ENCODE measurements at places on chromosomes 6 and 20. TPM values are rescaled to one million over a fixed set of nuclear protein-coding genes. Genes with fewer than 3 reads are reported as not detected.

GRCh38 chr20:51586005-51586440 lies 43.5 kb upstream of the NFATC2 start:
- H3K4me3 ChIP-seq, result no peak overlapping the region
- H3K36me3 ChIP-seq, result no peaks in the 10 kb centered on the region
- no peak for DNase-seq
- no peaks in the 10 kb centered on the region for H3K4me1 ChIP-seq

- H3K27ac ChIP-seq, result no peak overlapping the region
- H3K36me3 ChIP-seq, result no peaks in the 10 kb centered on the region
- peaks cover 12% of the 10 kb centered on the region for H3K4me1 ChIP-seq
- no peak for DNase-seq
Observed at GRCh38 chr6:34231566-34232336, 4.9 kb upstream of the HMGA1 start.

GRCh38 chr6:80214436-80215022 lies 108.1 kb downstream of the BCKDHB start:
- DNase-seq, result no peak
- peak overlapping the region; percentile 13 for H3K27ac ChIP-seq
- H3K4me3 ChIP-seq, result no peak overlapping the region
- H3K27me3 ChIP-seq, result no peaks in the 10 kb centered on the region

DNA sequence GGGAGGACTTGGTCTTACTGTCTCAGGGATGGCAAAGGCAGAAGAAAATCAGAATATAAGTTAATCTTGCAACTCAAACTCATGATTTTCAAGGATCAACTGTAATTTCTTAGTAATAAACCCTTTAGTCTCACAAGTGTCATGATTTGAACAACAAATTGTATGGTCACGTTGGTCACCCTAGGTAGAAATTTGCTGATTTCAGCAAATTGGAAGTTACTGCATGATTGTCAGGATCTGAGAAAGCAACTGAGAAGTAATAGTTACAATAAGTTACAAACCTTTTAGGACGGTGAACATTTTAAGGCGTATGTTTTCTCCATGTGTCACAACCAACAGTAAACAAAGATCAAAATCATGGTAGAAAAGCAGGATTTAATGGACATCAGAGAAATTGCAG lies 375.2 kb downstream of the PLCB1 start:
- H3K4me1 ChIP-seq, result no peaks in the 10 kb centered on the region
- no peaks in the 10 kb centered on the region for H3K27me3 ChIP-seq
- no peak overlapping the region for H3K27ac ChIP-seq
- no peak for DNase-seq

- H3K4me1 ChIP-seq, result no peaks in the 10 kb centered on the region
- H3K36me3 ChIP-seq, result no peaks in the 10 kb centered on the region
- no peak overlapping the region for H3K27ac ChIP-seq
- no peak for DNase-seq
Observed at GRCh38 chr20:16364320-16364687, 208.9 kb downstream of the KIF16B start.

COL12A1 gene
- 137 TPM for total RNA-seq

GRCh38 chr20:56779452-56780143 lies 150.5 kb downstream of the TFAP2C start:
- DNase-seq, result no peak
- H3K4me3 ChIP-seq, result no peak overlapping the region
- H3K27ac ChIP-seq, result no peak overlapping the region
- no peaks in the 10 kb centered on the region for H3K27me3 ChIP-seq
- H3K36me3 ChIP-seq, result no peaks in the 10 kb centered on the region

DNA sequence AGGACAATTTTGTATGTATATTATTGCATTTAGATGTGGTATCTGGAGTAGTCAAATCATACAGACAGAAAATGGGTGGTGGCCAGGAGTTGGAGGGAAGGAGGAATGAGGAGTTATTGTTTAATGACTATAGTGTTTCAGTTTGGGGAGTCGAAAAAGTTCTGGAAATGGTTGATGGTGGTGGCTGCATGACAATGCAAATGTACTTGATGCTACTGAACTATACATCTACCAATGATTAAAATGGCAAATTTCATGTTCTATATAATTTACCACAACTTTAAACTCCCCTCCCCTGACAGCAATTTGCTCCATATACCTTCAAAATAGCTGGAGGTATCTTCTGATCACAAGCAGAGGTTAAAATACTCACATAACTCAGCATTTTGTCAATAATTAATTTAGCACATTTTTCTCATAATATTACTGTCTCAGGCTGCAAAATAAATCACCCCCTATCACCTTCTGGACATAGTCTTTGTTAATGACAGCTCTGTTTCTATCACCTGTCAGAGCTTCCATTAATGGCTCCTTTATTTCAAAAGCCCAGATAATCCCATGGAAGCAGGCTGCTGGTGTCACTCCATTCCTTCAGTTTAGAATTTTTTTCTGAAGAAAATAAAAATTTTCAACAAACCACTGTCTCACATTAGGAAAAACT lies 25.7 kb upstream of the RHAG start:
- H3K27me3 ChIP-seq, result no peaks in the 10 kb centered on the region
- DNase-seq, result no peak

DNA sequence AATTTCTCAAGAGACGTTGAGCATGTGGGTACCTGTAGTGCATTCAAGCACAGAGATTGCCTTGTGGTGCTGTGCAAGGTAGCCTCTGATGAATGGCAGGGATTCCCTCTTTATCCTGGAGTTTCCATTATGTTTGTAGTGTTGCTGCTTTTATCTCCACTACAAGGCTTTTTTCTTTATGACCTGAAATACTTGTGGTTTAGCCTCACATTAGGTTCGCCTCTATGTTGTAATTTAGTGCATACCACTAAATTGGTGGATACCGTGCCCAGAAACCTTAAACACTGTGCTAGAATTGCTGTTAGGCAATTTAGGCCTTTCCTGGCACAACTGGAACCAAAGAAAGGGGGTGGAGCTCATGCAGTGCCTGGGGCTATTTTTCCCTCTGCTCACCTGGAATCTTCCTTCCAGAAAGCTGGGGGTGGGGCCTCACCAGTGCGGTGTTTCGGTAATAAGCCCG lies 76.8 kb downstream of the NCOA7 start:
- no peak overlapping the region for H3K4me3 ChIP-seq
- H3K36me3 ChIP-seq, result no peaks in the 10 kb centered on the region
- no peak overlapping the region for H3K27ac ChIP-seq

DNA sequence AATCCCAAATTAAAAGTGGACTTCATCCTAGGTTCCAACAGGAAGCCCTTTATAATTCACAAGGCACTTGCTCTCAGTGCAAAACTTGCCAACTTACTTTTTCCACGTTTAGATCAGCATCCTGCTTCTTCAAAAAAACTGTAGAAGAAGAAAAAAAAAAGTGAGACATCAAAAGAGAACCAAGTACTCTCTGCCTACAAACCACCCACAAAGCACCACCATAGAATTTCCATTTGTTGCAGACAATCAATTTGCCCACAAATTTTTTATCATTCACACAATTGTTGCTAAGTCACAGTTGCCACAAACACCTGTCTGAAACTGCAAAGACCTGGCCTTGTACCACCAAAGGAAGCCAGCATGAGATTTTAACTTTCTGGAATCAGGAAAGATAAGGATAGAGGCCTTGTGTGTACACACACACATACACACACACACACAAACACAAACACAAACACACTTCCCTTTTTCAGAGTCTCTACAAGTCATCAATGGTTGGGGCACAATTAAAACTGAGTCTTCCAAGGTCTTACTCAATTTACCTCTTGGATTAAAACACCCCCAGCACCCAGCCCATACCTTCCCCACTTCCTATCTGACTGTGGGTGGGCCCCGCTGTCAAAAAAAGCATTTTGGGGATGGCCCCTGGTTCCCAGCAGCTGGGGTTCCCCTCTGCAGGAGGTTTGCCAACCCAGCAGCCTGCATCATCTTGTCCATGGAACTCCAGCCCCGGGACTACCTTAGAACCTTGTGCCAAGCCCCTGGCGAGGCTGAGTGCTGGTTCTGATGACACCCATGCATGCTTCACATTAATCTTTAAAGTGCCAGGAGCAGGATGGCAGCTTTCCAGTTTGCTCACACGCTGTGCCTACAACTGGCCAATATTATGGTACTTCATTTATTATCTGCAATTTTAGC lies 26.5 kb downstream of the FYN start:
- H3K4me3 ChIP-seq, result no peak overlapping the region
- no peak overlapping the region for H3K27ac ChIP-seq
- no peaks in the 10 kb centered on the region for H3K36me3 ChIP-seq
- DNase-seq, result peak; percentile 75
- peaks cover 39% of the 10 kb centered on the region for H3K4me1 ChIP-seq
- no peaks in the 10 kb centered on the region for H3K27me3 ChIP-seq
